ENCODE measurements at places on chromosomes 1 and 21.

DNA sequence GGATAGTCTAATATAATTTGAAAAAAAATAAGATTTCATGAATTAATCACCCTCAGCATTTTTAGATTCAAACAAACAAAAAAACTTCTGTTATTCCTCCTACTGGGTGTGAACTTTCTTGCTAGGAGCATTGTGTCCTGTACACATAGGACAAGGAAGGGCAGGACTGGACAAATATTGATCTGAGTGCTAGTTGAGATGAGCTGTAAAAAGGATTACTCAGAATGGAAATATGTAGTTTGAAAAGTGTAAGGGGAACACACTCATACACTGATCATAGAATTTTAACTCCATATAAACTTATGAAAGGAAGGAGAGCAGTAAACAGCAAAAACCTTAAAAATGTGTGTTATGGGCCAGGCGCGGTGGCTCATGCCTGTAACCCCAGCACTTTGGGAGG, 156.5 kb upstream of the ZNF648 start:
- DNase-seq, result no peak

GRCh38 chr1:155946633-155947219, 5.3 kb downstream of the RXFP4 start:
- DNase-seq, result no peak

- DNase-seq, result no peak
Measured at GRCh38 chr1:82934074-82934473, 1064.9 kb downstream of the TTLL7 start.

- peak; percentile 49 for DNase-seq
Measured at GRCh38 chr1:248873993-248874533, 15.2 kb upstream of the ZNF692 start.

GRCh38 chr1:205751036-205751651, 1.2 kb upstream of the NUCKS1 start:
- no peak for DNase-seq

- no peak for DNase-seq
Measured at GRCh38 chr1:21779613-21780521, 3.1 kb downstream of the USP48 start.

DNA sequence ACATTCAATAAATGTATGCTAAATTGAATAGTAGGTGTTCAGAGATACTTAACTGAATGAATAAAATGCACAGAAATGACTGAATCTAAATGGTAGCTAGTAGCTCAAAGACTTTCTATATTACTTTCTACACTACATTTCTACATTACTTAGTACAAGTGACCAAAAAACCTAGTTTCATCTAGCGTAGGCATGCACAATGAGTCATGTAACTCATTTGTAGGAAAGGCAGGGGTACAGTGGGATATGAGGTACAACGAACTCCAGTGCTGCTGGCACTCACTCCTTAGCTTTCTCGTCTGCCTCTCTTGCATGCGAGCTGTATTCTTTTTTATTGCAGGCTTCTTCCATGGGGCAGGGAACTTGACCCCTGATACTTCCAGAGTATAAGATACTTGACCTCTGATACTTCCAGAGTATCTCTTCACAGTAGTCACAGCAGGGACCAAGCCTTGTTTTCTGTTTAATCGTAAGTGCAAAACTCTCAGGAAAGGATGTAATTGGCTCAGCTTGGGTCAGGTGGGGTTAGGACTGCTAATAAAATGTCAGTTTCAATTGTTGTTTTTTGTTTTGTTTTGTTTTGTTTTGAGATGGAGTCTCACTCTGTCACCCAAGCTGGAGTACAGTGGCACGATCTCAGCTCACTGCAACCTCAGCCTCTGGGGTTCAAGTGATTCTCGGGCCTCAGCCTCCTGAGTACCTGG, 4.9 kb upstream of the ATP2B4 start:
- DNase-seq, result no peak

GRCh38 chr1:180953291-180954004, 40.8 kb downstream of the KIAA1614 start:
- no peak for DNase-seq

- no peak for DNase-seq
Measured at GRCh38 chr1:167860231-167860923, 53.6 kb downstream of the ADCY10 start.

DNA sequence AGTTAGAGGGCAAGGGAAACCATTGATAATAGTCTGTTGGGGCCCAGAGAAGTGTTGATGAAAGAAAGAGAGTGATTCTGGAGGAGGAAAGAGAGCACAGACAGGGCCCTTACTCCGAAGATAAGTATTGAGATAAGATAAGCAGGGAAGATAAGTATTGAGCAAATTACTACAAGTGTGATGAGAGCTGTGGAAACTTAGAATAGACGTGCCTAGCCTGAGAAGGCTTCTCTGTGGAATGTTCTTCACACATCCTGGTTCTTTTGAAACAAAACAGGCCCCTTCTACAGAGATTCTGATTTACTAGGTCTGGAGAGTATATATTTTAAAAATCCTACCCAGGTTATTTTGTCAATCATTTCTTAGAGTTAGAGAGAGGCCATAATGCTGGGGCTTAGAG, 26.4 kb downstream of the FNBP1L start:
- no peak for DNase-seq

GRCh38 chr1:15088281-15088971, 65.1 kb upstream of the TMEM51 start:
- no peak for DNase-seq

- no peak for DNase-seq
Measured at GRCh38 chr21:30271156-30271555, 11.6 kb downstream of the KRTAP24-1 start.

- DNase-seq, result no peak
Measured at GRCh38 chr21:39938086-39938625, 70.9 kb downstream of the PCP4 start.

DNA sequence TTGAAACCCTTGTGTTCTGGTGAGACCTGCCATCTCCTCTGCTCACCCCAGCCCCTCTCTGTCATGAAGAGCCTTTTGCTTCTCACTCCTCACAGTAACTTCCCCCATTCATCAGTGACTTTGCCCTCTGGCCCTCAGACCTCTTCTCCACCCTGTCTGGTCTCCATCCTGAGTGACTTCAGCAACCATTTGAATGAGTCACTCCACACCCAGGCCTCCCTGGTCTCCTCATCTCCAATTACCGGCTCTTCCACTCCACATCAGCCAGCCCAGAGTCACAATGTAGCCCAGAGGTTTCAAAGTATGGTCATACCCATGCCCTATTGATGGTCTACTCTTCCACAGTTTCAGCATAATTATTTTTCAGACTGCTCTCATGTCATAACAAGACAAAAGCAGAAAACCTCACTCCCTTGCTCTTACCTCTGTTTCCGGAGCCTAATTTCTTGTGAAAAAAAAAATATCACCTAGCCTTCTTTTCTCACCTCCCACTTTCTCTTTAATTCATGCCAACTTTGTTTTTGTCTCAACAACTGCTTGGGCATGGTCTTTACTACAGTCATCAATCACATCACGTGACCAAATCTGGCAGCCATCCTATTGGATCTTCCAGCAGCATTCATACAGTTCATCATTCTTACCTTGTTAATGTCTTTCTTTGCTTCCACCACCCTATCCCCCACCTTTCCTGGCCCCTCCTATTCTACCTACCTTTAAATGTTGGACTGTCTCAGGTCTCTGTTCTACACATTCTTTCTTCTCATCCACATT, 35.6 kb upstream of the NEK7 start:
- no peak for DNase-seq

GRCh38 chr1:3491291-3492246, 37.1 kb downstream of the ARHGEF16 start:
- peak; percentile 91 for DNase-seq

DNA sequence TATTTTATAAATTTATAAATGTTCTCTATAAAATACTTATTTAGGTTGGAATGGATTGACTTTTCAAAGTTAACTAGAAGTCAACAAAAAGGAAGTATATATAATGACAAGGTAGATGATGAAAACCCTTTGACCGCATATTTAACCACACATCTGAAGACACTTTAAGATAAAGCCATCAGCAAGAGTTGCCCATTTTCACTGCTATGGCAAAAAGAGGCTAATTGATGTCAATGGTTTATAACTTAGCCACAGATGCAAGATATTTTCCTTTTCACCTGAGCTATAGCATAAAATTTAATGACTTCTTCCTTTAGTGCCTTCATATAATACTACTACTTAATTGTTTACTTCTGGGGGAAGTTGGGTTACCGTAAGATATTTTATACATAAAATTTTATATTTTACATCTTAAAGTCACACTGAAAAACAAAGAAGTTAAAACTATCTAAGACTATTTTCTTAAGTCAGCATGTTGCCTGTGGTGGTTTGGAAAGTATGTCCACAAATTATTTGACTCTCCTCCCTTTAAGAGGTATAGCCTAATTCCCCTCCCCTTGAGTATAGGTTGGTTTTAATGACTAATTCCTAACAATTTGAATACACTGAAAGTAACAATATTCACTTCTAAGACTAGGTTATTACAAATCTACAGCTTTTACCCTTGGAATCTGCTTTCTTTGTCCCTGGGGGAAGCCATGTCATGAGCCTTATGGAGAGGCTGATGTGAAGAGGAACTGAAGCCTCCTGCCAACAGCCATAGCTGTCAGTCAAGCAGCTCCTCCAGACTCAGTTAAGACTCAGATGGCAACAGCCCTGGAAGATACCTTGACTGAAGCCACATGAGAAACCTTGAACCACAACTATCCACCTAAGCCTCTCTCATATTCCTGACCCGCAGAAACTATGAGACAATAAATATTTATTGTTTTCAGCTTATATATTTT, 40.3 kb upstream of the LRRC8B start:
- DNase-seq, result no peak

DNA sequence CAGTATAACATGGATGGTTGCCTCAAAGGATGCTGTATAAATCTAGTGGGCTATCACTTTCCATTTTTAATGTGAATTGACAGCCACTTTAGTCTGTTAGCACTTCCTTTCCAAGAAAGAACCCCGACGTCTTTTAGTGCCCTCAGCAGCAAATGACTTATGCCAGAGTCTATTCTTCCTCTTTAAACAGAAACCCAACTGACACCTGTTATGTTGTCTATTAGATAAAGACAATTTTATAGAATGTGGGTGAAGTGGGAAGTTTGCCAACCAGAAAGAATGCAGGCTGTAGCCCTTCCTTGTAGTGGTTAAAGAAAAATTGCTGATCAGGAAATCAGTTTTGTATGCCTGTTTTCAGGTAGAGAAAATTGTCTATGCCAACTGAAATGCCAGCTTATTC, 344.9 kb downstream of the ZNF326 start:
- DNase-seq, result no peak

- DNase-seq, result no peak
Measured at GRCh38 chr1:19619697-19620384, 24.3 kb upstream of the NBL1 start.

DNA sequence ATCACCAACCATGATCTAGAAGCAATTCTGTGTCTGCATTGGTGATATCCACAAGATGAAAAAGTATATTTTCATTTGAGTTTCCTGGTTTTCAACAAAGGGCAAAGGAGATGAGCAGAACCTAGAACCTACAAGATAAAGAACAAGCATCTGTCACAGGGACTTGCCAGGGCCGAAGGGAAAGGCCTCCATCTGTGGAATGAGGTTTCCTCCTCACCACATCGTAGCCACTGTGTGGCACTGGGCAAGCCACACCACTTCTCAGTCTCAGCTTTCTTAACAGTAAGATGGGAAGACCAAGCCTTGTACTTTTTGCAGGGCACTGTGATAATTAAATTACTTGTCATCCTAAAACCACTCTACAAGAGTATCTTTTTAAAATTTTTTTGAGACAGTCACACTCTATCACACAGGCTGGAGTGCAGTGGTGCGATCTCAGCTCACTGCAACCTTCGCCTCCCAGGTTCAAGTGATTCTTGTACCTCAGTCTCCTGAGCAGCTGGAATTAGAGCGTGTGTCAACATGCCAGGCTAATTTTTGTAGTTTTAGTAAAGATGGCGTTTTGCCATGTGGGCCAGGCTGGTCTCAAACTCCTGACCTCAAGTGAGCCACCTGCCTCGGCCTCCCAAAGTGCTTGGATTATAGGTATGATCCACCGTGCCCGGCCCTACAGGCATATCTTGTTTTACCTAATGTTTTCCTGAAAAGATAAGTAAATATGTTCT, 45.8 kb downstream of the ARHGEF11 start:
- no peak for DNase-seq

GRCh38 chr21:35273333-35273732, 224.2 kb upstream of the RUNX1 start:
- DNase-seq, result no peak

GRCh38 chr1:15866721-15867201, 19.3 kb downstream of the SPEN start:
- DNase-seq, result no peak

- no peak for DNase-seq
Measured at GRCh38 chr1:243763806-243764205, 86.2 kb downstream of the AKT3 start.

GRCh38 chr1:43976890-43977289, 2.1 kb upstream of the B4GALT2 start:
- no peak for DNase-seq

- no peak for DNase-seq
Measured at GRCh38 chr21:44752671-44753235, 41.4 kb upstream of the TSPEAR start.

- DNase-seq, result no peak
Measured at GRCh38 chr1:93347334-93347899, 1.7 kb downstream of the DR1 start.

GRCh38 chr1:7470904-7471638, 300.0 kb upstream of the VAMP3 start:
- DNase-seq, result no peak

DNA sequence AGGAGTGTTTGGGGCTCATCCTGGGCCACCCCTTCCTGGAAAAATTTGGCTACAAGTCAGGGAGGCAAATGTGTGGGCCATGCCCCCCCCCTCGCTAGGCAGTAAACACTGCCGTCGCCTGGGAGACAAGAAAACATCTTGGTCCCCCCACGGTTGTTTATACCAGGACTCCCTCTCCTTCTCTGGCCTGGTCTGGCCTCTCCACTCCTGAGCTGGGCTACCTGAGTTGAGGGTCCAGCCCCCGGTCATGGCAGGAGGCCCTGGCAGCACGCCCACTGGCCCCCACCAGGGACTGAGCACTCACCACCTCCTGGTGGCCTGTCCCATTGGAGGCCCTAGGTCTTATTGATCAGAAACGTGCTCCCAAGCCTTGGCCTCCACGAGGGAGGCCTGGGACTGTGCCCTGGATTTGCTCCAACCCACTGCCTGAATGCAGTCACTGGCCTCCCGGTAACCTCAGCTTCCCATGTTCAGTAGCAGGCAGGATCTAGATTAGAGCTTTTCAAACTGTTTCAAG, 15.8 kb downstream of the KCNQ4 start:
- DNase-seq, result no peak

DNA sequence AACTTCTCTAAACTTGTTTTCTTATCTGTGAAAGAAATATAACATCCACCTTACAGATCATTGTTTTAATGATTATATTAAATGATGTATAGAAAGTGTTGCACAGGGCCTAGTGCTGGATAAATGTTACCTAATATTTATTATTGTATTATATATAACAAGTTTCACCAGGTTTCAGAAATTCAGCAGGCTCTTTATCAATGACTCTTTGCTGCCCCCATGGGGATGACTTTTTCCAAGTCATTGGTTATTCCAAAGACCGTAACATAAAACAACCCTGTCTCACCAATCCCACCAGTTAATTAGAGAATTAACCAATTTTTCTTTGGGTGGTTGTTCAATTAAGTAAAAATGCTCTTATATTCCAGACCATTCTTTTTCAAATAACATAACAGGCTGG, 7.3 kb upstream of the DEDD start:
- DNase-seq, result peak; percentile 55

- DNase-seq, result peak; percentile 90
Measured at GRCh38 chr1:183235503-183235902, 49.4 kb downstream of the LAMC2 start.

- no peak for DNase-seq
Measured at GRCh38 chr1:157700305-157700704, 264 bp downstream of the FCRL3 start.

GRCh38 chr1:108862017-108862610, 5.2 kb upstream of the AKNAD1 start:
- DNase-seq, result no peak
